ENCODE measurements at places on chromosomes 4 and X. TPM values are rescaled to one million over a fixed set of nuclear protein-coding genes. Genes with fewer than 3 reads are reported as not detected.
A peak's percentile ranks its signal among the peaks of the same experiment; 100 is the strongest.

DNA sequence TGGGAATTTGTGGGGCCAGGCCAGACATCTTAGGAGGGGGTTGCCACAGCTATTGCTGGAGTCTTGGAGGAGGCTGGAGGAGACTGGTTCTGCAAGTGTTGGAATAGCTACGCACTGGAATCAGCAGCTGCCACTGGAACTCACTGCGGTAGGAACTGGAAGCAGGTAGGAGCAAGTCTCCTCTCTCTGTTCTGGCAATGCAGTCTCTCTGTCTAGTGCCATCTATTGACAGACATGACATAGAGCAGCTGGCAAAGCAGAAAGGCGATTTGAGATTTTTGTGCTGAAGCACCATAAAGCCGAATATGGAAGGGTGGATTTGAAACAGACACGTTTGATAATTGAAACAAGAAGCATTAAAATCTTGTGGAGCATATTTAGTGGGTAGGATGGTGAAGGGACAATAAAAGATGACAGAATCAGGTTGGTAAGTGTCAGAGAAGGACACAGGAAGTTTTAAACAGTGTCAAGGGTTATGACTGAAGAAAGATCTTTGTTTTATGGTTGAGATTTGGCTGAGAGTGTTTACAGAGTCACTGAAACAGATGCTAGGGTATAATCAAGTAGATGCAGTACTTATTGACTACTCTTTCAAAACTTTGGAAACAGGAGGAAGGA, 23.5 kb upstream of the SYNPO2 start:
- no peak overlapping the region for H3K27ac ChIP-seq
- no peak overlapping the region for H3K4me3 ChIP-seq
- H3K4me1 ChIP-seq = no peaks in the 10 kb centered on the region
- no peaks in the 10 kb centered on the region for H3K27me3 ChIP-seq

GRCh38 chr4:153825691-153826090, 36.8 kb upstream of the SFRP2 start:
- no peaks in the 10 kb centered on the region for H3K4me1 ChIP-seq
- no peaks in the 10 kb centered on the region for H3K36me3 ChIP-seq
- H3K27me3 ChIP-seq = no peaks in the 10 kb centered on the region

DNA sequence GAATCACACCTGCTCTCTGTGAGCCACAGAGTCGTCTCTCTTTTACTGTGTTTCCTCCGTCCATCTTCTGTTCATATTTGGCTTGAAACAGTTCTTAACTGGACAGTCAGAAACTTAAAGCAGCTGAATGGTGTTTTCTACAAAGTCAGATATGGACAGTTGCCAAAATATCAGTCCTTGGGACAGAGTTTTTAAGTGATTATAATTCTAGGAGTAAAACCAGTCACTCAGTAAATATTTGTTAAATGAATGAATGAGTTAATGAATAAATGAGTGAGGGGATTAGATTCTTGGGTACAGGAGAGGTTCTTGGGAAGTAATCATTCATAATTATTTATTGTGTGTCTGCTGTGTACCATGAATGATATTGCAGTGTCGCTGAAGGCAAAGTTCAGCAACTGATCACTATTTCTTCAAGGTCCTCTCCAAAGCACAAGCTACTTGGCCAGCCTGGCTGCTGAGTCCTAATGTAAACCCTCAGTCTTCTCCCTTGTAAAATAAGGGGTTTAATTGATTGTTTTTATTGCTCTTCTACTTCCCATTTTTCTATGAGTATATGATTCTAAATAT, 5.5 kb upstream of the SCRG1 start:
- no peaks in the 10 kb centered on the region for H3K36me3 ChIP-seq
- H3K4me1 ChIP-seq = no peaks in the 10 kb centered on the region
- no peaks in the 10 kb centered on the region for H3K27me3 ChIP-seq
- H3K27ac ChIP-seq = no peak overlapping the region

DNA sequence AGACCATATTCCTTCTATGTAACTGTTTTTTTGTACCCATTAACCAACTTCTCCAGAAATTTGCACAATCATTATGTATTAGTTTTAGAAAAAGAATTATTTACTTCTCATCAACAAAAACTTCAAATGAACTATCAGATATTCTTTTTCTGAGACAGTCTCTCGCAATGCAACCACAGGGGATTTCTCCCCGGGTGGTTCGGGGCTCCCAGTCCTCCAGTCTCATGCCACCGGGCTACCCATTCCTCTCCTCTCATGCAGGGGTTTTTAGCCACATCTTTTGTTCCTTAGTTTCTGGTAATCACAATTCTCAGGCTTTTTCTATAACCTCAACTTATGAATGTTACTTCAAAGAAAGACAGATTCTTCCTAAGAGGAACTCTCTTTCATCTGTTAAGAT, 46.6 kb upstream of the CLNK start:
- no peak overlapping the region for H3K4me3 ChIP-seq
- H3K27ac ChIP-seq = no peak overlapping the region
- H3K4me1 ChIP-seq = no peaks in the 10 kb centered on the region

DNA sequence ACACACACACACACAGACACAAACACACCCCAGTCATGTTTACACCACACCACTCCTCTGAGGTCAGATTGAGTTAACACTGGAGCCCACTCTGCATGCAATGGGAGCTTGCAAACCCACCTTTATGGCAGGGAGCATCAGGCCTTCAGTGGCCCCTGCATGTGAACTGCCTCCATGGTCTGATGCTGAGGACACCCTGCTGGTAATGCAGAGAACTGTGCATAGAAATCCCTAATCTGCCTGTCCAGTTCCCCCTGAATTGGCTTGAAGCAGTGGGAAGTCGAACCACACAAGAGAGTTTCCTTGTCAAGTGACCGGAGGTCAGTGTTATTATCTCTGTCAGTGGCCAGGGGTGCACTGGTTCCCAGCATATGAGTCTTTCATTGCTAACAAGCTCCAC, 59.8 kb downstream of the ANOS1 start:
- no peaks in the 10 kb centered on the region for H3K27me3 ChIP-seq
- no peak for DNase-seq
- no peaks in the 10 kb centered on the region for H3K36me3 ChIP-seq
- no peak overlapping the region for H3K27ac ChIP-seq

DNA sequence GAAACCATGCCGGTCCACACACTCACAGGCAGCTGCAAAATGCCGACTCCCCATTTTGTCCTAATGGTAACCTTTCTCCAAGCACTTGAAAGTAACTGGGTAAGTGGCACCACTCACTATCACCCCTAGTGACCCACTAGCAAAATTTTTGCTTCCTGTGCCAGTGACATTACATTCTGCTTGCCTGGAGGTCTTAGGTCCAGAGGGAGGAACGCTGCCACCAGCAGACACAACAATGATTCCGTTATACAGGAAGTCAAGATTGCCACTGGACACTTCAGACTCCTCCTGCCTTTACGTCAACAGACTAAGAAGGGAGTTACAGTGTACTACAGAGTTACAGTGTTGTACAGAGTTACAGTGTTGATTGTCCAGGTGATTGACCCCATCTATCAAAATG, 11.8 kb upstream of the TMEM192 start:
- H3K27me3 ChIP-seq = no peaks in the 10 kb centered on the region
- H3K4me3 ChIP-seq = no peak overlapping the region
- no peaks in the 10 kb centered on the region for H3K36me3 ChIP-seq
- H3K27ac ChIP-seq = no peak overlapping the region
- DNase-seq = no peak
- H3K4me1 ChIP-seq = no peaks in the 10 kb centered on the region

DNA sequence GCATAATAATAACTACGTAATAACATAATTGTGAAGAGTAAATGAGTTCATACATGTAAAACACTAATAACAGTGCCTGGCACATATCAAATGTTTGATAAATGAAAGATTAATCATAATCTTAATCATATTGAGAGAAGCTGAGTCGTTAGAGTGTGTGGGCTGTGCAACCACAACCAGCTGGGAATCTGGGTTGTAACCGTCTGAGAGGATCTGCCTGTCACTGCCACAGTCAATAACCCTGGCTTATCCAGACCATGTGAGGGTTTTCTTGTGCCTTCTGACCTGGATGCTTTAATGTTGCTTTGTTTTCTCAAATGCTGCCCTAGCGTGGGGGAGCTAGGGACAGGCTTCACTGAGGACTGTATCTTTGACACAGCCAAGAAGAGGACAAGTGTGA, 73.9 kb downstream of the TRPC5 start:
- no peak overlapping the region for H3K27ac ChIP-seq
- no peaks in the 10 kb centered on the region for H3K4me1 ChIP-seq
- no peak overlapping the region for H3K4me3 ChIP-seq
- no peak for DNase-seq
- no peaks in the 10 kb centered on the region for H3K36me3 ChIP-seq

GRCh38 chrX:72715546-72715945, 1.4 kb upstream of the PHKA1 start:
- no peak for DNase-seq
- H3K27ac ChIP-seq = no peak overlapping the region
- no peaks in the 10 kb centered on the region for H3K36me3 ChIP-seq

- no peaks in the 10 kb centered on the region for H3K4me1 ChIP-seq
- peak; percentile 50 for DNase-seq
- no peak overlapping the region for H3K27ac ChIP-seq
- H3K4me3 ChIP-seq = no peak overlapping the region
- H3K36me3 ChIP-seq = no peaks in the 10 kb centered on the region
- H3K27me3 ChIP-seq = no peaks in the 10 kb centered on the region
These were observed 183.5 kb downstream of the PCDH7 start for GRCh38 chr4:30903502-30904214.

DNA sequence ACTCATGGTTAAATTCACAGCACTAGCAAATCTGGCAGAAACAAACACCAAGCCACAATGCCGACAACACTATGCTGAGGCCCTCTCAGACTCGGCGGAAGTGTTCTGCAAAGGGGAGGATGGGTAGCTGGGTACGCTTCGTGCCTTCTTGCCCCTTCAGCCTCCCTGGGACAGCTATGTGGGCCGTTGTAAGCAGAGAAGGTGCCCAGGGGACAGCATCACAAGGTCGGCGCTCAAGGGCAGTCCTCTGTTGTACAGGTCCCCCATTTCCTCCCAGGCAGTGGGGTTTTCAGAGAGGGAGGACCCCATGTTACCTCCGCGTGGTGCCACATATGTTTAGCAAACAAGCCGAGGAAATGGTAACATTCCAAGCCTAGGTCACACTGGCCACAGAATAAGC, 173.6 kb downstream of the AFAP1 start:
- H3K4me3 ChIP-seq = no peak overlapping the region
- H3K27me3 ChIP-seq = no peaks in the 10 kb centered on the region
- DNase-seq = no peak
- H3K4me1 ChIP-seq = peaks cover 17% of the 10 kb centered on the region
- peaks cover 68% of the 10 kb centered on the region for H3K36me3 ChIP-seq

GRCh38 chr4:178599521-178599920, 1157.3 kb upstream of the AGA start:
- H3K4me3 ChIP-seq = no peak overlapping the region
- no peaks in the 10 kb centered on the region for H3K4me1 ChIP-seq
- no peaks in the 10 kb centered on the region for H3K36me3 ChIP-seq
- DNase-seq = no peak
- no peaks in the 10 kb centered on the region for H3K27me3 ChIP-seq
- no peak overlapping the region for H3K27ac ChIP-seq

DNA sequence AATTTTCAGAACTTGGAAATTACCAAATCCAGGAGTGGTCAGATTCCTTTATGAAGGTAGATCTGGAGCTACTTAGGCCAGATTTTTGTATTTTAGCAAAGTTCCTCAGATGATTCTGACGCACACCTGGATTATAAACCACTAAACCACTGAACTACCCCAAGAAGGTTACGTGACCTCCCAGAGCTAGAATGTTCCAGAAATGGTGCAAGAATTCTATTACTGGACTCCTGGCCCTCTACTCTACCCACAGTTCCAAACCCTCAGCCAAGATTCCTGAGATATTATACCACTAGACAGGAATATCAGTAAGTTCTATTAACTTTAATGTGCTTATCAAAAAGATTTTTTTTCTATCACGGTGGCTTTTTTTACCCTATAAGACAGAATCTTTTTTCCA, 67.1 kb downstream of the ABCG2 start:
- no peak overlapping the region for H3K4me3 ChIP-seq
- DNase-seq = peak; percentile 69
- H3K27ac ChIP-seq = no peak overlapping the region
- H3K27me3 ChIP-seq = no peaks in the 10 kb centered on the region
- H3K4me1 ChIP-seq = no peaks in the 10 kb centered on the region
- H3K36me3 ChIP-seq = no peaks in the 10 kb centered on the region

DNA sequence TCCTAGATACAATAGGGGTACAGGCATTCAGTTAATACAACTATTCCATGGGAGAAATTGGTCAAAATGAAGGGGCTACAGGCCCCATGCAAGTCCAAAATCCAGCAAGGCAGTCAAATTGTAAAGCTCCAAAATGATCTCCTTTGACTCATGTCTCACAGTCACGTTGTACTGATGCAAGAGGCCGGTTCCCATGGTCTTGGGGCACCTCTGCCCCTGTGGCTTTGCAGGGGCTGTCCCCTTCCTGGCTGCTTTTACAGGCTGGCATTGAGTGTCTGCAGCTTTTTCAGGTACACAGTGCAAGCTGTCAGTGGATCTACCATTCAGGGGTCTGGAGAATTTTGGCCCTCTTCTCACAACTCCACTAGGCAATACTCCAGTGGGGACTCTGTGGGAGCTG, 12.5 kb upstream of the ASIC5 start:
- no peaks in the 10 kb centered on the region for H3K4me1 ChIP-seq
- H3K27ac ChIP-seq = no peak overlapping the region
- H3K4me3 ChIP-seq = no peak overlapping the region
- no peaks in the 10 kb centered on the region for H3K27me3 ChIP-seq

DNA sequence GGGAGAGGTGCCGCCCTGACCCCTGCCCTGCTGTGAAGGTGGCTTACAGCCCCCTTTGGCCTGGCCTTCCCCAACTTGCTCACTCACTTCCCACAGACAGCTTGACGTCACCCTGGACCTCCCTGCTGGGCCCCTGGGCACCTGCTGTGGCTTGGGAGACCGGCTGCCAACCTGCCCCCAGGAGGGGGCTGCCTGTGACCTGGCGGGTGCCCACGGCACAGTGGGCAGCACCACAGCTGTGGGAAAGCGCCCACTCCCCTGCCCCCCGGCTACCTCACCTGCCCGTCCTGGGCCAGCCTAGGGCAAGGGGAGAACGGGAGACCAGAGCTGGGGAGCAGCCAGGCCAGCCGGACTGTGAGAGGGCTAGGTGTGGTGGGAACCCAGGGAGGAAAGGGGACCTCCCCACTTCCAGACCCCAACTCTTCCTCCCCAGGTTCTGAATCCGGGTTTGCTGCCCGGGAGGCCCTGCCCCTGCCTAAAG, 2.4 kb upstream of the ZFP92 start:
- H3K27ac ChIP-seq = no peak overlapping the region
- H3K36me3 ChIP-seq = no peaks in the 10 kb centered on the region
- no peak for DNase-seq
- peaks cover 4% of the 10 kb centered on the region for H3K27me3 ChIP-seq

GRCh38 chr4:57726154-57726553, 616.0 kb upstream of the IGFBP7 start:
- H3K36me3 ChIP-seq = no peaks in the 10 kb centered on the region
- no peak overlapping the region for H3K4me3 ChIP-seq
- no peaks in the 10 kb centered on the region for H3K27me3 ChIP-seq
- no peaks in the 10 kb centered on the region for H3K4me1 ChIP-seq

Gene QDPR
- 53.6 TPM for total RNA-seq

Gene CCDC158
- total RNA-seq = not detected

Gene TMPRSS11D
- total RNA-seq = not detected

Gene TSPAN7
- 3.5 TPM for total RNA-seq

Gene RAB40A
- not detected for total RNA-seq

Gene BRS3
- not detected for total RNA-seq

Gene ATP1B4
- not detected for total RNA-seq

Gene SRPX2
- 39.3 TPM for total RNA-seq

Gene DDX53
- not detected for total RNA-seq

Gene S100G
- not detected for total RNA-seq
